A172 (cell line): ENCODE measurements at places on chromosomes 11 and 22. TPM values are rescaled to one million over a fixed set of nuclear protein-coding genes. Genes with fewer than 3 reads are reported as not detected.
A peak's percentile ranks its signal among the peaks of the same experiment; 100 is the strongest.

Gene NTM
- total RNA-seq, result 1.4 and 2.9 TPM in 2 replicates

Gene CNGA4
- 0.17 TPM in 1 of 2 replicates, not detected in the other for total RNA-seq

Gene PTPN5
- total RNA-seq, result not detected in 2 replicates

Gene MS4A6A
- total RNA-seq, result not detected in 2 replicates

Gene MMP8
- not detected in 2 replicates for total RNA-seq

- DNase-seq, result no peak
These were observed 23.6 kb downstream of the SLC5A12 start for GRCh38 chr11:26698224-26698623.

DNA sequence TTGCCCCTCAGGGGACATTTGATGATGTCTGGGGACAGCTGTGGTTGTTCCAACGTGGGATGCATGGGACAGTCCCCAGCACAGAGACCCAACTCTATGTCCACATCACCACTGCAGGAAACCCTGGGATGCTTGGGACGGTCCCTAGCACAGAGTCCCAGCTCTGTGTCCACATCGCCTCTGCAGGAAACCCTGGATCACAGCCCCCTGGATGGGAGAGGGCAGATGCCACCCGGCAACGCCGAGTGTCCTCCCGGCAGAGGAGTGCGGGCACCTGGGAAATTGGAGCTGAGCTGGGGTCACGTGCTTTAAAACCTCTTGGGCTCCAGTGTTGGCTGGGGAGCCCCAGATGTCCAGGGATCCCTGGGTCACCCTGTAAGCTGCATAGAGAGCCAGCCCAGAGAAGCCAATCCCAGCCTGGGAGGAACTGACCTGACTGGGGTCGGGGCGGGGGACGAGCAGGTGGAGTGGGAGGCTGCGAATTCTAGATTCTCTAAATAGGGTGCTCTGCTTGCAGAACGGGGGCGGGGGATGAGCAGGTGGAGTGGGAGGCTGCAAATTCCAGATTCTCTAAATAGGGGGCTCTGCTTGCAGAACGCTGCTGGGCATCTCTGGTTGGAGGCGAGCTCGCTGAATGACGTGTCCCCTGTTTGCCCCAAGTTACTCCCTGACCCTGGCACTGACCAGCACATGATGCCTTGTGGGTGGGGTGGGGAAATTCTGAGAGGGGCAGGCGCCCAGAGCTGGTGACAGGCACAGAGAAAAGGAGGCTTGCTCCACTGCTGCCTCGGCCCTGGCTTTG, 1197.8 kb downstream of the BRD1 start:
- no peak for DNase-seq

GRCh38 chr11:34613552-34614056, 7.3 kb upstream of the EHF start:
- no peak for DNase-seq

DNA sequence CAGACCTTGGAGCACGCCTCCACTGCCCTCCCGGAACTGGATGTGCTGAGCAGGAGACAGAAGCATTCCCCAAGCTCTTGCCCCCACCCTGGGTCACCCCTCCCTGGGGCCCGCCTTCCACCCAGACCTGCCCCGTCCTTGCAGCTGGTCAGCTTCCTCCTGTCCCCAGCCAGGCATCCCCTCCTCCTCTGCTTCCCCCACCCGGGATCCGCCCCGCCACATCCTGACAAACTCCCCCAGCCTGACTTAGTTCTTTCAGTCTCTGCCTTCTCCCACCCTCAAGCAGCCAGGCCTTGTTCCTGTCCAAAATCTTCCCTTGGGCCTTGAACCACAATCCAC, 1.1 kb upstream of the PLXNB2 start:
- DNase-seq, result peak; percentile 77

DNA sequence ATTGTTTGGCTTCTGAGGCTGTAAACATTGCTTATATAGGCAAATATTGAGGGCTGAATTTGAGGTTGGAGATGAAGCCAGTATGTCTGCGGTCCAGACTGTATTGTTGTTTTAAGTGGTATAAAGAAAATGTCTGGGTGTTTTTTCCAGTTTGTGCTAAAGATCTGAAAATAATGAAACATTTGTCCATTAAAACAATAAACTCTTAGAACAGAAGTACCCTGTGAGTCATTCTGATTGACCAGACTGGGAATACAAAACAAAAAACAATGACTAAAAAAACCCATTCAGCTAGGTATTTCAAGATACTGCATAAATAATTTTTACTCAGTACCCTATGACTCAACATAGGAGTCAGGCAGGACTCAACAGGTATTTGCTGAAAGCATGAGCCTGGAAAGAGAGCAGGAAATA, 20.4 kb downstream of the ALKBH8 start:
- peak; percentile 63 for DNase-seq

- DNase-seq, result peak; percentile 49
These were observed 305.8 kb upstream of the NCAM1 start for GRCh38 chr11:112655371-112655770.

- DNase-seq, result peak; percentile 98
These were observed 34.7 kb upstream of the CLNS1A start for GRCh38 chr11:77672264-77672663.

DNA sequence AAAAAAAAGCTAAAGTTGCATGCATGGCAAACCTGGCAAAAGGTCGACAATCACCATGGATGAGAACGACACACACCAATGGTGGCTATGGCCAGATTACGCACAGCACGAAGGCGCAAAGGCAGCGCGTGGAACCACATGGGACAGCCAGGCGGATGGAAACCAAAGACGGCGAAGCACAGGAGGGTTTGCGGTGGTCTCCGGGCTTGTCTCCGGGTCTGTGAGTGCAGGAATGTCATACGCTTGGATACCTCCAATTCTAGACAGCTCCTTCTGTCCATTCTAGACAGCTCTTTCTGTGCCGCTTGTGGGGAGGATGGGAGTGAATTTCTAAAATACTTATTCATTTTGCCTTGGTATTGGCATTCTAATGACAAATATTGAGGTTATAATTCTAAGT, 685.4 kb downstream of the BRD1 start:
- no peak for DNase-seq

GRCh38 chr11:47950396-47950795, 30.0 kb upstream of the PTPRJ start:
- DNase-seq, result no peak

- no peak for DNase-seq
These were observed 54.2 kb downstream of the EXT2 start for GRCh38 chr11:44149651-44150050.

DNA sequence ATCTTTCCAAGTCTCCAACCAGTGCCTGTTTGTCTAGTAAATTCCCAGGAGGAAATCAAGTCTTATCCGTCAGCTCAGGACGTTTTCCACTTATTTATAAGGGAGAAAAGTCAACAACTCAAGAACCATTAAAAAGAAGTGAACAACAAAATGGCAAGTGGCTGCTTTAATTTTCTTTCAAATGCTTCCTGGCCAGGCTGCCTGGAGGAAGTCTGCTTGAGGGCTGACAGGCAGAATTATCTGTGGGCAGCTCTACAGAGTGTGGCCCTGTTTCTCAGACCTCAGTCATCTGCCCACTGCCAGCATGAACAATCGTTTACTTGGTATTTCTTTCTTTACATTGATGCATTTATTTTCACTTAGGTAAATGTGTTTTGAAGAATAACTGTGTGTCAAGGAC, 281.9 kb upstream of the ISX start:
- no peak for DNase-seq
